ENCODE measurements at places on chromosomes 13 and 19. TPM values are rescaled to one million over a fixed set of nuclear protein-coding genes. Genes with fewer than 3 reads are reported as not detected.

DNA sequence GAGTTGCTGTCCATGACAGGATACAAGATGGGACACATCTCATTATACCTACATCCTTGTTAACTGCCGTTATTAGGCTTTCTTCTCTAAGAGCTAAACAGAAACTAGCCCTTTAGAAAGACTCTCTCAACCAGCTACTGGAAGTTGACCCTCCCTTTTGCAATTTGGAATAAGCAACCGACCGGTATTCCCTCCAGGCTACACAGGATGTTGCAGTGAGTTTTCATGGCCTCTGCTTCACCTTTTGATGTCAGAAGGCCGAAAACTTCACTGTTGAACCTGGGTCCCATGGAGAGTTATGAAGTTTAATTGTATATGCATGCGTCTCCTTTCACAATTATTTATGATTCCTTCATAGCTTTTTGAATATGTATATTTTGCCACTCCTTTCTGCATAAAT is 1042.5 kb upstream of the SPRY2 start:
- H3K36me3 ChIP-seq = no peaks in the 10 kb centered on the region
- no peaks in the 10 kb centered on the region for H3K4me1 ChIP-seq
- no peak for DNase-seq
- no peak overlapping the region for H3K27ac ChIP-seq

- no peak overlapping the region for H3K27ac ChIP-seq
- no peaks in the 10 kb centered on the region for H3K27me3 ChIP-seq
- H3K4me3 ChIP-seq = no peak overlapping the region
Observed at GRCh38 chr19:19548915-19549759, 11.1 kb downstream of the CILP2 start.

DNA sequence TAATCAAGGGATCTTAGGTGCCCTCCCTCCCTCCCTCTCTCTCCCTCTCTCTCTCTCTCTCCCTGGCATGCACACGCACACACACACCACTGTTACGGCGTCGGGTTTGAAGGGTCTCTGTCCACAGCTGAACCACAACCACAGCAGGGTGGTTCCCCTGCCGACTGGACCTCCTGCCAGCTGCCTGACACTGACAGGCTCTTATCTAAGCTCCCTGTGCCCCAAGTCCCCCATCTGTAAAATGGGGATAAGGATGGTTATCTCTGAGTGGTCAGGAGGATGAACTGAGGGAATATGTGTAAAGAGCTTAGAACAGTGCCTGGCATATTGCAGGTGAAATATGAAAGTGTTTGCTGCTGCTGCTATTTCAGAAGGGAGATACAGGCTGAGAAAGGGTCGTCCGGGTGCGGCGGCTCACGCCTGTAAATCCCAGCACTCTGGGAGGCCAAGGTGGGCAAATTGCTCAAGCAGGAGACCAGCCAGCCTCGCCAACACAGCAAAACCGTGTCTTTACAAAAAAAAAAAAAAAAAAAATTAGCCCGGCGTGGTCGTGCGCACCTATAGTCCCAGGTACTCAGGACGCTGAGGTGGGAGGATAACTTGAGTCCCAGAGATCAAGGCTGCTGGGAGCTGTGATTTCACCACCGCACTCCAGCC is 852 bp upstream of the SHISA7 start:
- peaks cover 39% of the 10 kb centered on the region for H3K27me3 ChIP-seq
- no peaks in the 10 kb centered on the region for H3K4me1 ChIP-seq
- H3K4me3 ChIP-seq = no peak overlapping the region
- no peaks in the 10 kb centered on the region for H3K36me3 ChIP-seq
- no peak for DNase-seq

DNA sequence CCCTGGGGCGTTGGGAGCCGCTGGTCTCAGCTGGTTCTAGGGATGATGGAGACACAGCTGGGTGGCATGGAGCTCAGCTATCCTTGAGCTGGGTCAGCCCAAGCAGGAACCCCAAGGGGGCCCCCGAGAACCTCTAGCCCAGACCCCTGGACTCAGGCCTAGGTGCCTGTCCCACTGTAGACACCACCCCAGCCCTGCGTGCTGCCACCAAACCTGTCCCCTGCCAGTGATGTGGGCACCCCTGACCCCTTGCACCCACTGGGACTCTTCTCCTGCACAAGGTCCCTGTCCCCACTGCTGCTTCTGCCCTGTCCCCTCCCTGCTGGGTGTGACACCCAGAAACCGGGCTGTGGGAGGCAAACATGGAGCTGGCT is 26.8 kb downstream of the CEBPA start:
- DNase-seq = no peak
- H3K27me3 ChIP-seq = no peaks in the 10 kb centered on the region
- no peak overlapping the region for H3K4me3 ChIP-seq
- H3K4me1 ChIP-seq = peaks cover 11% of the 10 kb centered on the region
- no peak overlapping the region for H3K27ac ChIP-seq

GRCh38 chr19:23971598-23971997 is 56.9 kb downstream of the ZNF726 start:
- H3K36me3 ChIP-seq = no peaks in the 10 kb centered on the region
- no peak for DNase-seq
- H3K4me3 ChIP-seq = no peak overlapping the region

GRCh38 chr19:18541992-18542940 is 1.1 kb downstream of the FKBP8 start:
- DNase-seq = peak; percentile 58
- H3K36me3 ChIP-seq = no peaks in the 10 kb centered on the region
- H3K27ac ChIP-seq = peak overlapping the region; percentile 58
- peaks cover 16% of the 10 kb centered on the region for H3K4me1 ChIP-seq

Gene WASF3
- 14.7 TPM for polyA plus RNA-seq

Gene ZNF264
- polyA plus RNA-seq = 3.4 TPM

All from GM23248 (cell line).